ENCODE measurements at places on chromosomes 7 and 10. TPM values are rescaled to one million over a fixed set of nuclear protein-coding genes. Genes with fewer than 3 reads are reported as not detected.

DNA sequence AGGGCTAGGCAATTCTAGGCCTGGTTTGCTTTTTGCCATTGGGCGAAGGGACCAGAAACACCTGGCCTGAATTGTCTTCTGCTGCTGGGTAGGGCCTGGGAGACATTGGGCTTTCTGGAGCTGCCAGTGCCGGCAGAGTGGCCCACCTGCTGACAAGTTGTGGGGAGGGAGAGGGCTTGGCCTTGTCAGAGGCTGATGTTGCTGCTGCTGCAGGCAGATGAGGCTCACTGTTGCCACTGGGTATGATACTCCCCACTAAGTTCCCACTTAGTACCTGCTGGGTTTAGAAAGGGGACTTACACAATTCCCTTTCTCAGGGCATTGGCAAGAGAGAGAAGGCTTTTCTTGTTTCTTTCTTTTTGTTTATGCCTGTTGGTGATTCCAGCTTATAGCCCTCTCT, 289.6 kb upstream of the NPVF start:
- DNase-seq = no peak

GRCh38 chr10:131453721-131454634, 142.5 kb upstream of the TCERG1L start:
- DNase-seq = peak; percentile 96

- peak; percentile 35 for DNase-seq
Measured at GRCh38 chr10:102507521-102507920, 3.7 kb downstream of the SUFU start.

DNA sequence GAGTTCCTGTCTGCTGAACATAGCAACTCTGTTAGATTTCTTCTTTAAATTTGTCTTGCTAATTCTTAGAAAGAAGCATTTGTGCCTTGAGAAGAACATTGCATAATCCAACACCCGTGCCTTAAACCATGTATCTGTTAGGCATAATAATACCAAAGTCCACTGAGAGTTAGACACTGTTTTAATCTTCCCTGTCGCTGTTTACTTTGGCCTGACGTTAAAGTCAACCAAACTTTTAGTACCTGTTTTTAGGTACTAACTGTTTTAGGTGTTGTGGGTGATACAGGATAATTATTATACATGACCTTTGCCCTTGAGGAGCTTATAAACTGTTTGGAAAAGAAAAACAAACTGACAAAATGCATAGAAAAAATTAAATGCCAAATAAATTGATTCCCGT, 43.6 kb downstream of the KLHDC10 start:
- DNase-seq = no peak

Gene ECHS1
- 74.7 TPM for total RNA-seq

Gene TWNK
- total RNA-seq = 6.6 TPM

Gene H2BK1
- total RNA-seq = not detected

Gene MMP21
- 0.41 TPM for total RNA-seq

Gene SMO
- total RNA-seq = 37.1 TPM

Measured in tongue (tissue), 3 donors.